ENCODE measurements at places on chromosomes 1 and 21. TPM values are rescaled to one million over a fixed set of nuclear protein-coding genes. Genes with fewer than 3 reads are reported as not detected.

The FHAD1 gene
- polyA plus RNA-seq = 1.2 TPM

The HSPB7 gene
- 165 TPM for polyA plus RNA-seq

The UBE2Q1 gene
- 70.4 TPM for polyA plus RNA-seq

The TMEM200B gene
- 8.5 TPM for polyA plus RNA-seq

The CCDC17 gene
- polyA plus RNA-seq = 1.1 TPM

The PYCR2 gene
- 32.2 TPM for polyA plus RNA-seq

The PDZK1IP1 gene
- not detected for polyA plus RNA-seq

The CTSE gene
- 0.09 TPM for polyA plus RNA-seq

The PDE4DIP gene
- polyA plus RNA-seq = 888 TPM

The C1orf94 gene
- not detected for polyA plus RNA-seq

The ATF6 gene
- polyA plus RNA-seq = 18.1 TPM

The VCAM1 gene
- 11.8 TPM for polyA plus RNA-seq

The LAMB3 gene
- 0.96 TPM for polyA plus RNA-seq

The KPRP gene
- polyA plus RNA-seq = not detected

The NOS1AP gene
- polyA plus RNA-seq = 0.88 TPM

The KIF21B gene
- 0.95 TPM for polyA plus RNA-seq

The CXADR gene
- 0.60 TPM for polyA plus RNA-seq

The ATP1A2 gene
- polyA plus RNA-seq = 59.0 TPM

The SLC26A9 gene
- 0.05 TPM for polyA plus RNA-seq

The HCRTR1 gene
- polyA plus RNA-seq = 0.23 TPM

The KCNT2 gene
- polyA plus RNA-seq = 4.9 TPM

The LGR6 gene
- polyA plus RNA-seq = 1.8 TPM
